Stimulated activated CD8-positive, alpha-beta memory T cell treated with anti-CD3 and anti-CD28 coated beads, Interleukin-7, amount 100 ng/mL, for 1 hour (primary cell): ENCODE measurements at places on chromosomes 12 and 14.

DNA sequence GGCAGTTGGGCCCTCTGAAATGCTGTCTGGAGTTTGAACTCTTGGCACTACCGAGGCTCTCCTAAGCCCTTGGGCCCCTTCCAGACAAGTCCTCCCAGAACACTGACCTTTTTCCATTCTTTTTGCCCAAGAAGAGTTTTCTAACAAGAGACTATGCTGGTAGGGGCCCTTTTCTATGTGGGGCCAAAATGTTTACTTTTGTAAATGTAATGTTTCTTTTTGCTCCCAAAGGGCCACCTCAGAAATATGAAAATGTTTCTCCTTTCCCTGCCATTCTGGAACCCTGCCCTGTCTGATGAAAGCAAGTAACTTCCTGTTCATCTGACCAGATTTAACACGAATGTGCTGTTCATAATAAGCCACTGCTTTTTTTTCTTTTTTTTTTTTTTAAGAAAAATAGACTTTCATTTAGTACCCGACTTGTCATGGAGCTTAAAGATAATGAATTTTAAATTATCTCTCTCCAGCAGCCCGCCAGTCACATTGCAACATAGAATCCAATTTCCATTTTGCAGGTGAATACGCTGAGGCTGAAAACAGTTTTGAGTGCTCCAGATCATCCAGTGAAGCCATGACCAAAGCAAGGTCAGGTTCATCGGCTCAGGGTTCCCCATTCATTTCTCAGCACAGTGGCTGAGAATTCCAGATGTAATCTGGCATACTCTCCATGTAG, 169.9 kb downstream of the DPF3 start:
- no peak for DNase-seq

DNA sequence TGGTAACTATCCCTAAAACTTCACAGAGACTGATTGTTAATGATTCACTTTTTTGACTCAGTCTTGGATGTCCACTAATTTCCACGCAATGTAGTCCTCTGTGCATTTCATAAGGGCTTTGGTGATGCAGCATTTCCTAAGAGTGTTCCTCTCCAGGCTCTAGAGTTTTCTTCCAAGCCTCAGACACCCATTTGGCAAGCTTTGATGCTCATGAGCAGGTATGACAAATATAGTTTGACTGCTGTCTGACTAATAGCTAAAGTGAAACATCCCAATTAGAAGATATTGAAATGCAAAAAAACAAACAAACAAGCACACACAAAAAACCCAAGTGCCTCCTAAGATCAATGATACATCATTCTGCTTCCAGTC, 1.5 kb upstream of the VAMP1 start:
- DNase-seq: no peak

DNA sequence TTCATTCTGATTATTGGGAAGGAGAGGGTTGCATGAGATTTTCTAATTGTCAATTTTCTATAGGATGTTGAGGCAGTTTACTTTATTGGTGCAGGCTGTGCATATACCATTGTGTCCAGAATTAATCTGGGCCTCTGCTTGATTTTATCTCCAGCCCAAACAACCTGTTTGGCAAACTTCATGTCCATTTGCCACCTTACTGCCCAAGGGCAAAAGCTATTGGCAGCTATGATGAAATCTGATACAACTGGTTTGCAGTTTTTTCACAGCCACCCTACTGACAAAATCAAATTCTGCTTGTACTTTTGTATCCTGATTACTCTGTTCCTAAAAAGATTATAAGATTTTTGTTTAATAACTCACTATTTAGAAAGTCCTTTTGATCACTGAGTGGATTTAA, 789.2 kb upstream of the FBXO33 start:
- no peak for DNase-seq

GRCh38 chr12:10719482-10719881, 3.6 kb downstream of the YBX3 start:
- DNase-seq: no peak

DNA sequence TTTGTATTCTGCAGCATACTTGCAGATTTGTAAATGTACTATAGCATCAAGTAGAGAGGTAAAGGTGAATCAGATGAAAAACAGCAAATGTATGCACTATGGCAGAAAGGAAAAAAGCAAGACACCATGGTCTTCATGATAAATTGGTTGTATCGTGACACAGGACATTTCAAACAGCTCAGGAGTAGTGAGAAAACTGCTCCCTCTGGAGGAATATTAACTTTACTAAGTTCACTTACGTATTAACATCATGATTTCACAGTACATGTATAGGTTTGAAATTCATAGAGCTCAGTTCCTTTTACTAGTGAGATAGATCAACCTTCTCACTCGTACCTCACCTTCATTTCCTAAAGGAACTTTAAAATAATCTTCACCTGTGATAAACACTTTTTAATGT, 6.5 kb downstream of the MBIP start:
- no peak for DNase-seq

GRCh38 chr12:16056910-16057309, 145.8 kb downstream of the DERA start:
- DNase-seq: no peak

DNA sequence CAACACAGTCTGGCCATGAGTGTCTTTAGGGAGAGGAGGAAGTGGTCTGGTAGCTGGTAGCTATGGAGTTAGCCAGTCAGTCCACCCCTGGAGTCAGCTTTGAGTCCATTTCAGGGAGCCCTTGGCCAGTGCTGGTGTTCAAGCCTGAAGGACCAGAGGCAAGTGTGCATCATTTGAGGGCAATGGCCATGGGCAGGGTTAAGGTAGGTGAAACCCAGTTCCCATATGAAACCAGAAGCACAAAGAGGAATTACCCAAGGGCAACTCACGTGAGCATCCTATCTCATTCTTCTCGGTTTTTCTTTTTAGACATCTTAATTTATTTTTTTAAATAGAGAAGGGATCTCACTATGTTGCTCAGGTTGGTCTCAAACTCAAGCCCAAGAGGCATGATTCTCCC, 61.3 kb upstream of the ACTN1 start:
- DNase-seq: no peak

- DNase-seq: no peak
Measured at GRCh38 chr12:1929985-1930802, 11.7 kb upstream of the CACNA2D4 start.

DNA sequence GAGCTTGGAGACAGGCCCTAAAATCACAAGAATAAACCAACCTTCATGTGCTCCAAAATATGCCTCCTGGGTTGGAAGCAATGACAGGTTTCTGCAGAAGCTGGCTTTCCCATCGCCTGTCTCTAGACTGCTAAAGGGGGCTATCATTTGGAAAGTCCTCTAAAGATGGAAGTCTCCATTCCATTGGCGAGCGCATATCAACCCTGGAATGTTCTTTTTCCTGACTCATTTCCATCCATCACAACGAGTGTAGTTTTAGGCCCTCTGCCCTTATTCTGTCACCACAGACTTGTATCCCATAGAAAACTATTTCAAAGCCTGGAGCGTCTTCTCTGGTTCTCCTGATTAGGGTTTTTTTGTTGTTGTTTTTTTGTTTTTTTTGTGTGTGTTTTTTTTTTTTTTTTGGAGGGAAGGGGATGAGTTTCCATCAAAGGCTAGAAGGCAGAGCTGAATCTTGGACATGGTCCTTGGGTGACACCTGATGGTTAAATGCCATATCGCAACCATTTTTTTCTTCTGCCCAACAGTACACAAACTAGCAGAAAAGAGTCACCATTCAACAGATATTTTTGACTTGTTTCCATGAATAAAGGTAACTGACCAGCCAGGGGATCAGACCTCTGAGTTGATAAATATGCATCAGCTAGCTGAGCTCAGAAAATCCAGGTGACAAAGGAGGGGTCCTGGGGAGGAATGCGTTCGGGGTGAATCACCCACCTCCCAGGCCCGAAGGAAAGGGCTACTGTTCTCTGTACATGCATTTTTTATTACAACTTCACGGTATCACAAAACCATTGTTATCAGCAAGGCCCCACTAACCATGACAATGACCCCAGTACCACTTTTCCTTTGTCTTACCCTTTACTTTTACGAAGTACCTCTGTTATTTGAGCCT, 40.5 kb downstream of the KCNA5 start:
- DNase-seq: no peak

DNA sequence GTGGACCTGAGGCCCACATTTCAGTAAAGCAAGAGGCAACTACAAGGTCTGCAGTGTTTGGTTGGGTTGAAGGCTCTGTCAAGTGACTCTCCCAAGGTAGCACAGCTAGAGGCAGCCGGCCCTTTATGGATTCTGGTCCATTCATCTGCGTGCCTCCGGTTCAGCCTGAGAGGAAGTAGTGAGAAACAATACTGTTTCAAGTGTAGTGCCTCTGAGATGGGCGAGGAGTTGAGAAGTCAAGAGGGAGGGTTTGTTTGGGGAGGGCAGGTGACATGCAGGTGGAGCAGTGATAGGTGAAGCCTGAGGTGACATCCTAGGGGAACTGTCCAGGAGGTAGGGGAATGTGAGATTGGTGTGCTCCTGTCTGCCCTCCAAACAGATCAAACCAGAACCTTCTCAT, 933.5 kb downstream of the VRK1 start:
- no peak for DNase-seq

DNA sequence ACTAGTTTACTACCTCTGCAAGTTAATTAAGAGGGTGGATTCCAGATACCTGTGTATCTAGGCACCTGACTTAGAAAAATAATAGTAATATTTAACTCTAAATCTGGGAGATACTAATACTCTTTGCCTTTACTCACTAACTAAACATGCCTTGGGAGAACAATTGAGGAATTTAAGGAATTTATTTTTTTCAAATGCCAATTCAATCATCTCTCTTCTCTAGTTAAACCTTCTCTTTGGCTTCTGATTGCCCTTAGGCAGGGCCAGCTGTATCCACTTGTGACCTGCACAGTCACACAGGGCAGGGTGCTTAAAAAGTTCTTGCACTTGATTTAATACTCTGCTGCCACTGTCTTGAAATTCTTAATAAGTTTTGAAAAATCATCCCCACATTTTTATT, 142.4 kb downstream of the PLCZ1 start:
- DNase-seq: no peak

- DNase-seq: no peak
Measured at GRCh38 chr12:108768591-108769500, 37.5 kb upstream of the CORO1C start.

- no peak for DNase-seq
Measured at GRCh38 chr12:115541891-115542421, 735.5 kb downstream of the MED13L start.

GRCh38 chr14:106277503-106277902, 751.1 kb downstream of the TMEM121 start:
- DNase-seq: no peak

DNA sequence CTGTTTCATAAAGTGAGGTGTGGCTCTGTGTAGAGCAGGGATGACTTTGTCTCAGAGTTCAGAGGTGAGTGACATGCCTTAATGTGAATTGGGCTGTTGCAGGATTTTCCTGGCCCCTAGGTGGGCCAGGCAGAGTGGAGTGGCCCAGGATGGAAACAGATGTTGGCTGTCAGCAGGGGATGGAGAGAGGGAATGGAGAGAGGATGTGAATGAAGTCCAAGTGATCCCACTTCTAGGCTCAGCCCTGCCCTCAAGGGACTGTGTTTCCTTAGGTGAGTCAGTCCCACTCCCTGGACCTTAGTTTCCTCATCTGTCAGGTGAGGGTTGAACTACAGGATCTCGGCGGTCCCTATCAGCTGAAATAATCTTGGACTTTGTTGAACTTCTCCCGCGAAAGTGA, 7.5 kb downstream of the GALNT16 start:
- DNase-seq: no peak

- no peak for DNase-seq
Measured at GRCh38 chr12:52359621-52360061, 7.6 kb downstream of the KRT85 start.

DNA sequence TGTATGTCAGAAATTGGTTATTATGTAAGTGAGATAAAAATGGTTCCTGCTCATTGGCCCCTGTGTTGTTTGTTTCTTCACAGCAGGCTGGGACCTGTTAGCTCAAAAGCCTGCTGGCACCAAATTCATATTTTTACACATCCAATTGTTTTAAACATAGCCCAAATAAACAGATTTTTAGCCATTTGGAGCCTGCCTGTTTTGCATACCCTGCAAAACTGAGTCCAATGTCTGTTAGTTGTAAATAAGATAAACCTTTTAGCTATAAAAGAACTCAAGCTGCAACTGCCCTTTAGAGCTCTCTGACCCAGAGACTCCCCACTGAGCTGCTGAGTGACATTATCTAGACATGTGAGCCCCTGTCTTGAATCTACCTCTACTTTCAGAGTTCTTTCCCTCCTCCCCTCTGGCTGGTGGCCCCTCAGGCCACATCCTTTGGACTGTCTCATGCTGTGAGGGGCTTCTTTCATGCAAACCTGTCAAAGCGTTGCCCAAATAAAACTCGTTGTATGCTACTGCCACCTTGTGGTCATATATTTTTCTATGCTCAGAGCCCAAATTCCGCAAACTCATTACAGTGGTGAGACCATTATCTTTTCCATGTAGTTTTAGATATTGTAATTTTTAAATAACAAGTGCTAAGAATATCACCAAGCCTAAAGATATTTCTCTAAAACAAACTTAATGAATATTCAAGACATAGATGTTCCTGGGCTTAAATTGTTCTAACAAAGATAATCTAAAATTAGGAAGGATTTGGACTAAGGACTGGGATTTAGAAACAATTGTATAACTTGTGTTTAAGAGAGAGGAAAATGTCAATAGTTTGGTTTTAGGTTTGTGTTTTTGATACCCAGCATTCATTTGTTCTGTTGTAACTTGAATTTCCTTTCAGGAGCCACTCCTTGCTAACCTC, 337.9 kb downstream of the AACS start:
- DNase-seq: no peak
